Stimulated activated CD8-positive, alpha-beta memory T cell treated with anti-CD3 and anti-CD28 coated beads, Interleukin-15, amount 100 ng/mL, for 48 hours (primary cell): ENCODE measurements at places on chromosomes 3 and 15.

GRCh38 chr15:33675246-33675645 is 293.1 kb upstream of the CHRM5 start:
- DNase-seq = no peak

- no peak for DNase-seq
Observed at GRCh38 chr15:44782516-44782915, 46.2 kb downstream of the TRIM69 start.

- DNase-seq = no peak
Observed at GRCh38 chr3:138033202-138033691, 23.3 kb downstream of the CLDN18 start.

DNA sequence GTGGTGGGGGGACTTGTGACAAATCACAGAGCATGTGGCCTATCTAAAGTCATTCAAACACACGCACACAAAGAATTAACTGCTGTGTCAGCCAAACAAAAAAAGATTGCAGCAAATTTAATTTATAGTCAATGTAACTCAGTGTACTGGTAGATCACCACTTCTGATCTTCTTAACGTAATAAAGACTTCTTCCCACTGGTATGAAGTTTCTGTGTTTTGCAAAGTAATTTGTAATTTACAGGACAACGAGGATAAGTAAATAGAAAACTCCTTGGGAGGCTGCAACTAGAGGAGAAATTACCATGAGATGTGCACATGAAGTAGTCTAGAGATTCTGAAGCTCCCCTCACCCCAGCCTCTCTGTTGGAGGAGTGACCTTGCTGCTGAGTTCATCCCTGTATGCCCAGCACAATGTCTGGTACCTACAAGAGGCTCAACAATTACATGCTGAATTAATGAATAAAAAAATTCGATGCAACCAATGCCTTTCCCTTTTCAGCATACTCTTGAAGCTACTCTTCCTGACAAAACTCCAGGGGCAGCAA is 207.3 kb downstream of the ARRDC4 start:
- no peak for DNase-seq

GRCh38 chr3:68017069-68017468 is 362.7 kb upstream of the SUCLG2 start:
- no peak for DNase-seq

DNA sequence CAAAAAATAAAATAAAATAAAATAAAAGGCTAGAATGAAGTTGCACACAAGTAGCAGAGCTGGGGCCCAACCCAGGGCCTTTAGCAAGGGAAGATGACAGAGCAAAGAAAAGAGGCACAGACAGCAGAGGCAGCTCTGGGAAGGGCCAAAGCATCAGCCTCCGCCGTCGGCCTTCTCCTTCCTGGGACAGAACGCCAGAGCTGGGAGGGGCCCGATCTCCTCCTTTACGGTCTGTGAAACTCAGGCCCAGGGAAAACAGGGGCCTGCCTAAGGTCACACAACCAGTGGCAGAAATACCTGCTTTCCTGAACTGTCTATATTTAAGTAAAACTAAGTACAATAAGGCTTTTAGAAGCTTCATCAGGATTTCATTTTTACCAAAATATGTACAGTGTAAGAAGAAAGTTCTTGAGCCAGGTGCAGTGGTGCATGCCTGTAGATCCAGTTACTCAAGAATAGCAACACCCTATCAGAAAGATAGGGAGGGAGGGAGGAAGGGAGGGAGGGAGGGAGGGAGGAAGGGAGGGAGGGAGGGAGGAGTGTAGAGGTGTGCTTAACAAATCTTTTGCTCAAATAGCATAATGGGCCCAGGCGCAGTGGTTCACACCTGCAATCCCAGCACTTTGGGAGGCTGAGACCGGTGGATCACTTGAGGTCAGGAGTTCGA is 43.0 kb upstream of the MUC4 start:
- no peak for DNase-seq

GRCh38 chr3:53181024-53181371 is 20.0 kb downstream of the PRKCD start:
- DNase-seq = no peak

- no peak for DNase-seq
Observed at GRCh38 chr3:40645883-40646282, 121.1 kb downstream of the ZNF621 start.

DNA sequence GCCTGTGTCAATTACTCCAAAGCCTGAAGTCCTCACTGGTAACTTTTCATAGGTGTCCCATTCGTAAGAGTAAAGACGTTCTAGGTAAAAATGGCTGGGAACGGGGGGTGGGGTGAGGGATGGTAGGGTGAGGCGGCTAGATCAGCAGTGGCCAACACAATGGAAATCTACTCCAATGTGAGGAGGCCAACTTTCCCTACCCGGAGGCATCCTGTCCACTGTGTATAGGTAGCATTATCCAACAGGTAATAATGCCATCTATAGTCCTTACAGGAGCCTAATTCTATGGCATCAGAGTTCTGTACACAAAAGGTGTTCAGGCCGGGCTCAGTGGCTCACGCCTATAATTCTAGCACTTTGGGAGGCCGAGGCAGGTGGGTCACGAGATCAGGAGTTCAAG is 29.1 kb downstream of the HDC start:
- DNase-seq = no peak

- DNase-seq = no peak
Observed at GRCh38 chr3:187519428-187519890, 150.7 kb downstream of the SST start.

DNA sequence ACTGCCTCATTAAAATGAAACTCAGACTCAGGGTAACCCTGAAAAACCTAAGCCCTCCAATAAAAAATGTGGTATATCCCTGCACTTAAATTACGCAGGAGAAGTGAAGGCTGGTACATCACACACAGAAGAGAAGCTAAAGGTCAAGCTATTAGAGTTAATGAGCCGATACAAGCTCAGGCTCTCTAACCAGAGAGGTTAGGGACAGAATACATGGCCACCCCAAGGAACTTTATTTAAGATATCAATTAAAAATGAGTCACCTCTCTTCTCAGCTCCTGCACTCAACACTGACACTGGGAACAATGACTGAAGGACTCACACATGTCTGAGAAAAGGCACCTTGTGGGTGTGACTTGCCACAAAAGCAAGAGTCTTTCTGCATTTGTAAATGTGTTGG is 800.6 kb upstream of the CFAP20DC start:
- no peak for DNase-seq

- DNase-seq = no peak
Observed at GRCh38 chr3:143484846-143485512, 363.3 kb downstream of the SLC9A9 start.

GRCh38 chr3:100149713-100150415 is 35.6 kb upstream of the FILIP1L start:
- no peak for DNase-seq

- no peak for DNase-seq
Observed at GRCh38 chr3:99803297-99803696, 14.4 kb upstream of the CMSS1 start.

- DNase-seq = no peak
Observed at GRCh38 chr15:58386641-58387040, 45.1 kb upstream of the LIPC start.

DNA sequence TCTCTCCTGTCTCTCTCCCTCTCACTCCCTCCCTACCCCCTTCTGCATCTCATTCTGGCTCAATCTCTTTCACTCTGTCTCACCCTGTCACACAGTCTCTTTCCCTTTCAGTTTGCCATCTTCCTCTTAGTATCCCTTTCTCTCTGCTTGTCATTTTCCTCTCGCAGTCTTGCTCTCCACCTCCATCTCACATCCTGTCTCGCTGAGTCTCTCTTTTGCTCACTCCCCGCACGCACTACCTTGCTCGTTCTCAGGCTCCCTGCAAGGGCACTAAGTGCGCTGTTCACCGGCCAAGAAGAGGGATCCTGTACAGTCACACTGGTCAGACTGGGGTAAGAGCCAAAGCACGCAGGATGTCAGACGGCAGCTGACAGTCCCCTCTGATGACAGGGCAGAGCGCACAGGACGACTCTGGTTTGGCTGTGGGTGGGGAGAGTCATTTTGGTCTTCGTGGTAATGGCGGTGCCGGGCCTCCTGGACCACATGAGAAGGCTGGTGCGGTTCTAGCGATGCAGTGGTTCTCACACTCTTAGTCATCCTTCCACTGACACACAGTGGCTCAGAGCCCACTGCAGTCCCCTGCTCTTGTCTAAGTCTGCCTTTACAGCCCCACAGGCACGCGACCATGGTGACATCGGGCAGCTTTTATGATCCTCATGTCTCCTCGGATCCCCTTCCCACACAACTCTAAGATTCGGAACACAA is 356.8 kb downstream of the FOXP1 start:
- DNase-seq = peak; percentile 92

- no peak for DNase-seq
Observed at GRCh38 chr15:85423256-85423655, 42.9 kb downstream of the AKAP13 start.

- DNase-seq = no peak
Observed at GRCh38 chr15:57570994-57571393, 20.7 kb upstream of the MYZAP start.

GRCh38 chr3:139909811-139910210 is 25.2 kb upstream of the CLSTN2 start:
- no peak for DNase-seq

GRCh38 chr3:55721716-55722484 is 234.8 kb upstream of the WNT5A start:
- no peak for DNase-seq

DNA sequence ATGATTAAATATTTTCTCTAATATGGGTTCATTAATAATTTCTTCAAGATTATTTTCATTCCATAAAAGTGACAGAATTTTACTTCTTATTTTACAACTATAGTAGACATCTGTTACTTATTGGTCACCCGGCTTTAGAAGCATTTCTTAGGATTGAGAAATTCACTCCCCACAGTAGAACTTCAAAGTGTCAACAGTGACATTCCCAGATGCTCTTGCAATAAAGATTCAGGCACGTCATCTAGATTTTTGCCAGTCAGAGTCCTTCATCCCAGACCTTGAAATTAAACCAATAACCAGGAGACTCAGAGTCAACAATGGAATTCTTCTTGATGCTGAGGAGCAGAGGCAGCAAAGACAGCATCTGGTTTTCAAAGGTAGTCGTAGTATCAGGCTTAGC is 190.8 kb downstream of the VGLL3 start:
- DNase-seq = no peak

GRCh38 chr3:193491026-193491425 is 63.7 kb downstream of the ATP13A4 start:
- no peak for DNase-seq

GRCh38 chr15:80604583-80605575 is 90.2 kb upstream of the ABHD17C start:
- no peak for DNase-seq

DNA sequence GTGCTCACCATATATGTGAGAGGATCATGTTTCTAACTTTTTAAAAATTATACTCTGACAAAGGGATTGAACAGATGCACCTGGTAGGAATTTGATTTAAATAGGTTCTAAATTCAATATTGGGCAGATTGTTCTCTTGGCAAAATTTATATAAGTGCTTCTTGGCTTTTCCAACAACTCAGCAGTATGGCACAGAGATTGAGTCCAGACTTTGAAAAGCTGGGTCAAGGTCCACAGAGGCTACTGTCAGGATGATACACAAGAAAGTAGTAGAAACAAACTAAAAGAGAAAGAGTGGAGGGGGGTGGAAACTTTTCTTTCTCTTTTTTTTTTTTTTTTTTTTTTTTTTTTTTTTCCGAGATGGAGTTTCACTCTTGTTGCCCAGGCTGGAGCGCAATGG is 203.2 kb upstream of the ADAMTS9 start:
- DNase-seq = no peak

GRCh38 chr15:46620392-46621013 is 985.7 kb downstream of the SQOR start:
- no peak for DNase-seq

DNA sequence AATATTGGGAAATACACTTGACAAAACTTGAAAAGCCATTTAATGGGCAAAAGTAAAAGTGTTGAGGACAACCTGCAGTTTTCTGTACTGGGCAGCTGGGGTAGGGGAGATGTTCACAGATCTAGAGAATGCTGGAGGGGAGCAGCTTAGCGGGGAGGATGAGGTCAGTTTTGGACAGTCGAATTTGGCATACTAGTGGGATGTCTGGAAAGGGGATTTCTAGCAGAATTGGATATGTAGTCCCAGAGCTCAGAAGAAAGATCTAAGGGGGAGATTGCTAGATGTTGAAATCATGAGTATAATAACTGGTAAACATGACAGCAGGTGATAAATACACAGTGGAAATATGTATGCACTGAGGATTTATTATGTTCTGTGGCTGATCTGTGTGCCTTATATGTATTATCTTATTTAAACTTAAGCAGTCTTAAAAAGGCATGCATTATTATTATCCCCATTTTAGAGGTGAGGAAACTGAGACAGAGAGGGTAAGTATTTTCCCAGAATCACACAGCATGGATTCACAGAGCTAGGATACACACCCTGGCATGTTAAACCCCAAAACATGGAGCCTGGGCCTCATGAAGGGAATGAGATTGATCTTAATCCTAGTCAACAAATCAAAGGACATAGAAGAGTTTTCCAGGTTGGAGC is 42.7 kb downstream of the TLNRD1 start:
- no peak for DNase-seq
